ENCODE measurements at places on chromosomes 7 and 10. TPM values are rescaled to one million over a fixed set of nuclear protein-coding genes. Genes with fewer than 3 reads are reported as not detected.

The NXPH1 gene
- total RNA-seq = not detected

The NKX1-2 gene
- total RNA-seq = not detected

DNA sequence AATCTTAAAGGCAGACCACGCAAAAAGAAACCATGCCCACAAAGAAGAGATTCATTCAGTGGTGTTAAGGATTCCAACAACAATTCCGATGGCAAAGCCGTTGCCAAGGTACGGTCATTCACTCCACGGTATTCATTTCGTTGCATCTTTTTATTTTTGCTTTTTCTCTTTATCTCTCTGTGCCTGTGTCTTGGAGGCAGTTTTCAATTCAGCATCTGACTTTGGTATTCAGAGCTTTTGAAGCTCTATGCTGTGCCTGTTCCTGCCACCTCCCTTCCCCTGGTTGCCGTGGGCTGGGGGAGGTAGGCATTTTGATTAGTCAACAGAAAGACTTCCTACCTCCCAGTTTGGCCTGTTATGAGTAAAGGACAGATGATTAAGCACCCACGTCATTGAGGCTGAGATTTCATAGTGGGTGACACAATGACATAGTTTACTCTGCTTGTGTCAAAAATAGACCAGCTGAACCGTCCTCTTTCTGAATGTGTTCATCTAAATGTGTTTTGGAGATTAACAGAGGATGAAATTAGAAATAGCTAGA lies 149.5 kb downstream of the ARID5B start:
- H3K4me3 ChIP-seq = peak overlapping the region; percentile 95
- peaks cover 7% of the 10 kb centered on the region for H3K36me3 ChIP-seq
- DNase-seq = peak; percentile 58
- peaks cover 71% of the 10 kb centered on the region for H3K4me1 ChIP-seq

- H3K36me3 ChIP-seq = no peaks in the 10 kb centered on the region
- no peak overlapping the region for H3K27ac ChIP-seq
- no peak for DNase-seq
- H3K4me3 ChIP-seq = no peak overlapping the region
- H3K27me3 ChIP-seq = peaks cover 34% of the 10 kb centered on the region
- no peaks in the 10 kb centered on the region for H3K4me1 ChIP-seq
These were observed 6.1 kb downstream of the COL1A2 start for GRCh38 chr7:94400643-94401427.

DNA sequence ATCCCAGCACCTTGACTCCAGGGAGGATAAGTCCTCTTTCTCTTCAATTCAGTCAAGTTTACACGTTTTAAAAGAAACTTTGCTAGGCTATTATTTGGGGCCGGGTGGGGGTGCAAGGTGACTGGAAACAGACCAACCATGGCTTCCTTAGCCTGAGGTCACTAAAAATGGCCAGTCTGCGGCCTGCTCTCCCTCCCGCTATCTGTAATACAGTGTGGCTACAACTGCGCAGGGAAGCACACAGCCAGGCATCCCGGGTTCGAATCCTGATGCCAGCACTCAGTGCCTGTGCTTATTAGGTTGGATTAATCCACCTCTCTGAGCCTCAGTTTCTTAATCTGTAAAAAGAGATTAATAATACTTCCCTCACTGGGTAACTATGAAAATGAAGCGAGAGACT lies 19.5 kb downstream of the ATP6V1F start:
- H3K4me1 ChIP-seq = peaks cover 4% of the 10 kb centered on the region
- H3K27ac ChIP-seq = peak overlapping the region; percentile 34
- DNase-seq = no peak
- no peak overlapping the region for H3K4me3 ChIP-seq
- H3K36me3 ChIP-seq = peaks cover 2% of the 10 kb centered on the region

- DNase-seq = no peak
- peaks cover 5% of the 10 kb centered on the region for H3K36me3 ChIP-seq
- H3K4me1 ChIP-seq = peaks cover 14% of the 10 kb centered on the region
- H3K4me3 ChIP-seq = no peak overlapping the region
- H3K27me3 ChIP-seq = peaks cover 61% of the 10 kb centered on the region
These were observed 112.7 kb downstream of the ARHGAP22 start for GRCh38 chr10:48492201-48492600.

All from T-helper 17 cell (primary cell).